ENCODE measurements at places on chromosomes 5 and 9.

DNA sequence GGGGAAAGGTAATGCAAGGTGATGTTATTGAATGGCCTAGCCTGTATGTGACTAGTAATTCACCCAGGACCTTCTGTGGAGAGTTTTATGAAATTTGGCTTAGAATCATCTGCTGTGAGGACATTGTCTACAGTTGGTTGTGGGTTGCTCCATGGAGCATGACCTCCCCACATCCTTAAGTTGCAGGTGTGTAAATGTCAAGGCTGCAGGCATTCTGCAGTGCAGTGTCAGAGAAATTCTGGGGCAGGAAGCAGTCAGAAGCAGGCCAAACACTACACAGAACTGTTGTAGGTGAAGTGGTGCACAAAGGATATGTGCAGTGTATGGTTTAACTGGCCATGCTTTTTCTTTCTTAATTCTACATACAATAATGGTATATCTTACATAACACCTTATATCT, 588.3 kb downstream of the EBF1 start:
- DNase-seq, result no peak

DNA sequence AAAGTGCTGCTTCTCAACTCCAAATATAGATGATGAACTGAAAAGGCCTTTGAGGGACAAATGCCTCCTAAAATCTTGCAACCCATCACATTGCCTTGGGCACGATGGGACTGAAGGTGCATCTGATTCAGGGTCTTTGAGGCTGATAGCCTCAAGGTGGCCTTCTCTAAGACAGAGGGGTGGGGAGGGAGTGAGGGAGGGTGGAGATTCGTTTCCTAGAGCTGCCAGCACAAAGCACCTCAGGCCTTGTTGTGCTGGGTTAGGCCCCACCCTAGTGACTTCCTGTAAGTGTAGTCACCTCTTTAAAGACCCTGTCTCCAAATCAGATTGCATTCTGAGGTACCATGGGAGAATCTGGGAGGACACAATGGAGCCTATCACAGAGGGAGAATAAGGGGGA, 57.1 kb downstream of the BARX1 start:
- DNase-seq, result no peak

- DNase-seq, result no peak
Measured at GRCh38 chr9:79695531-79696175, 123.9 kb downstream of the TLE4 start.

DNA sequence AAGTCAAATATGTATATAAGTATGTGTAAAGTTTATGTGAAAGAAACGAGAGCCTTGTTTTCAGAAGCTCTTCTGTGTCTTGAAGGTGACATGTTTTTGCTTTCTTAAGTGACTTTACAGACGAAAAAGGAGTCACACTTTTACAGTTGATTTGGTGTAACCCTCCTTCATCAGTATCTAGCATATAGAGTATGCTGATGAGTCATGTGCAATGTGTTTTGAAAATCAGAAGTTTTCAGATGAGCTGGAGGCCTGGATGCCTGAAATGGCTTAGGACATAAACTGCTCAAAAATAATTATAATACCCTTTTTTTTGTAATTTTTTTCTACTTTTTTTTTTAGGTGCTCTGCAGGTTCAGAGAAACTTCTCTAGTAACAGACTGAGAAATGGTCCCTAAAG, 209.5 kb downstream of the CD180 start:
- DNase-seq, result no peak

DNA sequence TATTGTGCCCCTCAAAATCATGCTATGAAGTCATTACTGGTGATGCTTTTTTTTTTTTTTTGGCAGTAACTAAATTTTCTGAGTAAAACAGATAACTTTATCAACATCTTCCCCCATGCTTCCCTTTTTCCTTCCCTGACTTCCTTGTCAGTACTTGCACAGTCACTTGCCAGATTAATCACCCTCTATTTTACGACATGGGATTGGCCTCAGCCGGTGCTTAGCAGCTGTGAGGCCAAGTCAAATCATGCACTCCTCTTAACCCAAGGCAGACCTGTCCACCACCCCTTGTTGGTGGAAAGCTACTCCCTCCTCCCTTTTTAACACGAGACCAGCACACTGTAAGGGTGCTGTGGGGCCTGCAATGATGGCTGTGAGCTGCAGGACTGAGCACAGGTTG, 118.0 kb upstream of the OTULINL start:
- DNase-seq, result no peak

GRCh38 chr5:121862801-121863200, 11.1 kb downstream of the FTMT start:
- DNase-seq, result no peak

GRCh38 chr5:135306557-135306956, 92.5 kb downstream of the MACROH2A1 start:
- no peak for DNase-seq

GRCh38 chr5:178221282-178221681, 11.3 kb downstream of the PHYKPL start:
- DNase-seq, result no peak

- no peak for DNase-seq
Measured at GRCh38 chr5:77333451-77334123, 123.1 kb downstream of the PDE8B start.

DNA sequence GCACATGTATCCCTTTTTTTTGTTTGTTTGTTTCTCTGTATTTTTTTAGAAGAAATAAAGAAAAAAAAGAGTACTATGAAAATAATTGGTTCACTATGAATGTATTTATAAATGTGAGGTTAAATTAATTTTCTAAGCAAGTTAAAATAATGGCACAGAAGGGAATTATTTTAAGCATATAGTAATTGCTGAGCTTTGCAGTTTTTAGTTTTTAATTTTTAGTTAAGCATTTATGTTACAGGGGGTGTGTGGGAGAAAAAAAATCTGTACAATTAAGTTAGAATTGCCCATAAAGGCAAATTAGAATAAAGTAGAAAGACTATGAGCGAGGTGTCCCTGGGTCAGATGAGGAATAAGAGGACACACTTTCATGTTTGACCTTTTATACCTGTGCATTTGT, 152.6 kb downstream of the CDH18 start:
- DNase-seq, result no peak

DNA sequence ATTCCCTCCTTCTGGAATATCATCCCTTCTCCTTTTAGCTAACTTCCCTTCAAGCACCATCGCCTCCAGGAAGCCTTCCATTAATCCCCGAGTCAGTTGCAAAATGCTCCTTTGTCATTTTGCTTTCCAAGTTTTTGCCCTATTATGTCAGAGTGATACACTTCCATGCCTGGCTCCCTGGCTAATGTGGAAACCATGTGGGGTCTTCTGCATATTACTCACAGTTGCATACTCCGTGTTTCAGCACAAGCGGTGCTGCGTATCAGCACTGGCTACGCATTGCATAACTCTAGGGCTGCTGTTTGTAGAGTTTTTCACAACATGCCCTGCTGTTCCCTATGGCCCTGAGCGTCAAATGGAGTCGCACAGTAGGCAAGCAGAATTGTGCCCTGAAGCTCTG, 1.9 kb downstream of the TEX53 start:
- DNase-seq, result no peak

- no peak for DNase-seq
Measured at GRCh38 chr9:18485714-18486113, 11.8 kb downstream of the ADAMTSL1 start.

DNA sequence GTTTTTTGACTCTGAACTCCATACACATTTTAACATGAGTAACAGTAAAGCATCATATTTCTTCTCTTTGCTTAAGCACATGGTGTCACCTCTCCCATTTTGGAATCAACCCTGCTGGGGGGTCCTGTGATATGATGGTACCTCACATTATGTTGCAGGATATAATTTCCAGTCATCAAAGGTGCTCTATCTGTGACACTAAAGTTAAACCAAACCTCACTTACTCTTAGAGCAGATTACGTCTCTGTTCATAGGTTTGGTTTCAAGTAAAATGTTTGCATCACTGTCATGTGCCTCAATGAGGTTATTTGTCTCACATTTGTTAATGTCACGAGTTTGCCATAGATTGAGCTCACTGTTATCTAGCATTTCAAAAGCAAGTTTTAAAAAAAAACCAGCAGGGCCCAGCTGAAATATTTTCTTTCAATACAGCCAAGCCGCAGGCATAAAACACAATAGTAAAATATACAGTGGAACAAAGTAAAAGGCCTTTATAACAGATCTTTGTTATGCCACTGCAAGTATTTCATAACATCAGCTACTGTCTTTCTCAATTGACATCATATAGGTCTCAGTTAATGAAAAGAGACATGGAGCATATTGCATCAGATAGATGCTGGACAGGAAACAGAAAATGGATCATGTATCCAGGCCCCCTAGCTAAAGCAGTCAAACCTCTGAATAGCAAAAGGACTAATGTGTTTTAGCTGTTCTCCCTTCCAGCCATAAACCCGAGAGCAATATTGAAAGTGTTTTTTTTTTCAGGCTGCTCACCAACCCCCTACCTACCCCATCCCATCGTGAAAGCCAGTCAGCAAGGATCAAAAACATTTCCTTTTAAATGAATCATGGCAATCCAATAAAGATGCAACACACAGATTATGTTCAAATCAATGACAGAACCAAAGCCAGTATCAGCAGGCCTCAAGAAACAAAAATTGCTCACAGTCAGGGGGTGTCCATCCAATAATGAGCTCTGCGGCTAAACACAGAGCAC, 182.1 kb upstream of the ITGA1 start:
- DNase-seq, result no peak

DNA sequence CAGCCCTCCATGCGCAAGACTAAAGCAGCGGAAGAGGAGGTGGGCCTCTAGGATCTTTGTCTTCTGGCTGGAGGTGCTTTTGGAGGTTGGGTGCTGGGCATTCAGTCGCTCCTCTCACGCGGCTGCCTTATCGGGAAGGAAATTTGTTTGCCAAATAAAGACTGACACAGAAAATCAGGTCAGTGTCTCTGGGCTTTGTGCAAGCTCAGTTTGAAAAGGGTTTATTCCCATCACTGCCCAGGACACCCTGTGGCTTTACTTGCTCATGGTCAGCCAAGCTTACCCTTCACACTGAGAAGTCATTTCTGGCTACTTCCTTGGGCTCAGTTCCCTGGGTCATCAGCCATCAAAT, 10.5 kb downstream of the SLC2A8 start:
- DNase-seq, result no peak

GRCh38 chr5:56070851-56071465, 76.2 kb upstream of the IL6ST start:
- DNase-seq, result no peak

DNA sequence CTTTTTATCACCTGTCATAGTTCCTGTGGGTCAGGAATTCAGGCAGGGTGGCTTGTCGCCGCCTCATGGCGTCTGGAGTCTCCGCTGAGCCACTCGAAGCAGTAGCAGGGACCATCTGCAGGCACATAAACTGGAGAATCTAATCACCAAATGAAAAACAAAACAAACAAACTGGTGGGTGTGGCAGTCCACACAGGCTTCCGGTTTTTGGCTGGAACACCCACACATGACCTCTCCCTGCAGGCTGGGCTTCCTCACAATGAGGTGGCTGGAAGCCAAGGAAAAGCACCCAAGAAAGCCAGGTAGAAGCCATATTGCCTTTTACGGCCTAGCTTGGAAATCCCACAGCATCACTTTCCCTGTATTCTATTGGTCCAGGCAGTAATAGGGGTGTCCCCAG, 197.0 kb downstream of the SYK start:
- DNase-seq, result no peak

GRCh38 chr5:125719681-125720347, 703.4 kb upstream of the GRAMD2B start:
- no peak for DNase-seq

- DNase-seq, result peak; percentile 5
Measured at GRCh38 chr5:115415143-115415491, 118.7 kb upstream of the CCDC112 start.

GRCh38 chr5:120678279-120678678, 214.2 kb downstream of the PRR16 start:
- DNase-seq, result no peak

GRCh38 chr9:79572608-79573411, 1.0 kb downstream of the TLE4 start:
- DNase-seq, result peak; percentile 71

GRCh38 chr9:110334871-110335270, 2.8 kb downstream of the TXNDC8 start:
- no peak for DNase-seq

DNA sequence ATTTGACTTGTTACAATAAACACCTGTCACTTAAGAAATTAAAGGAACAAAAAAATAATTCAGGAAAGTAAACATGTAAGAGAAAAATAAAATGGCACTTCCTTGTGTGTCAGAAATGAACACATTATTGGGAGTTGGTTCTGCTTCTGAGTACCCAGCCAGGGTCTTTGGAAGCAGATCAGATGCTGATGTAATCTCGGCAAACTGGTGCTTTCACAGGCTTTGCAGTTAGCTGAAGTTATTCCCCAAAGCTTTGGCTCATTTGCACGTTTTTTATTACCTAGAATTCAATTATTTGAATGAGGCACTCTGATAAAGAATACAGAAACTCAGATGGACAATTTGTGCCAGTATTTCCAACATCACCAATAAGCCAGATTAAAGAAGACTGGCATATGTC, 10.9 kb downstream of the CDH18 start:
- no peak for DNase-seq

DNA sequence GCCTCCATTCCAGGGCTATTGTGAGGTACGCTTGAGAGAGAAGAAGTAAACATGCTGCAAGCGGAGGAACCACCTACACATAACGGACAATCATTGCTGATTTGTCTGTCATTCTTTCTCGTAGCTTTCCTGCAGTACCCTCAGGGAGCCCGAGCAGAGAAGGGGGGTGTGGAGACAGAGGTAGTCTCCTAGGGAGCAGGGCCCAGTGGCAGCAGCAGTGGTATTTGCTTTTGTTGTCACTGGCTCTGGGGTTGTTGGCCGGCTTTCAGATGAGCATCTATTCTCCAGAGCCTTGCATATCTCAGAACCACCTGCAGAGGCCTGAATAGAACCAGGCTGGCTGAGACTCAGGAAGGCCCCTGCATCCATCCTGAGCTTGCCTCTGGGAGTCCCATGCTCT, 19.9 kb downstream of the ENHO start:
- DNase-seq, result no peak

DNA sequence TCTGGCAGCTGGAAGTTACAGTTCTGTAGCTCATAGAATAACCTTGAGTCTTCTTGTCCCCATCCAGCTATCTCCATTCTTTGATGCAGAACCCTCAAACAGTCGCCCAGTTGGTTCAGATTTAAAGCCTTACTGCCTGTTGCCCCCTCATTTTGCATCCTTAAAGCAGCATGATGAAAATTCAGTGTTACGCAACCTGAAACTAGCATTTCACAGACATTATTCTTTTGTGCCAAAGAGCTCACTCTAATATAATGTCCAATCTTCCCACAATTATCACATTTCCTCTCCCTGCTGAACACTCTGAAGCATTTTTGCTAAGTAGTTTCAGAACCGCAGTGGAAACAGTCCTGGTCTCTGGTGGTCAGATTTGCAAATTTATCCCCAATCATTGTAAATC, 318.0 kb downstream of the PSAT1 start:
- DNase-seq, result no peak

DNA sequence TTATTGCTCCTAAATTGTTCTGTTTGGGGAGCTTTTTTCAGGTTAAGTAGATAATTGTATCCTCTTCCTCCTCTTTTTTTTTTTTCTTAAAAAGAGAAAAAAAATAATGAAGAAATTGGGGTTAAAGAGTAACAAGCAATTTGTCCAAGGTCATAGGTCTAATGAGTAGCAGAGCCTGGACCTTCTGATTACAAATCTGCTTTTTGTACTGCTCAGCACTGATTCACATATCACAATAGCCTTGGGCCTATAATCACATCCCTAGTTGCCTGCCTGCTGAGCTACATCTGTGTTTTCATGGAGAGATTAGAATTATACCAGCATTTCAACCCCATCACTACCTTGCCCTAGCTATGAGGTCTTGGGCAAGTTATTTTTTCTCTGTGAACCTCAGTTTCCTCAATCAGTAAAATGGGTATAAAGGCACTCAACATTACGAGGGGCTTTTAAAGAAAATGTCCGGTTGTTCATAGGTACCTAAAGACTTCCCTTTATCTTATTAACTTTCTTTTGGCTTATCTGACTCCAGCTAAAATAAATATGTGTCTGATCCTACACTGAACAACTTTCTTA, 152.3 kb downstream of the BAAT start:
- DNase-seq, result no peak

Measured in stimulated activated naive CD8-positive, alpha-beta T cell treated with anti-CD3 and anti-CD28 coated beads, Interleukin-15, Interleukin-2, amounts not matched to agents 100 U/mL and 50 U/mL, for 24 hours (primary cell).